ENCODE measurements at places on chromosomes 2 and 18.

DNA sequence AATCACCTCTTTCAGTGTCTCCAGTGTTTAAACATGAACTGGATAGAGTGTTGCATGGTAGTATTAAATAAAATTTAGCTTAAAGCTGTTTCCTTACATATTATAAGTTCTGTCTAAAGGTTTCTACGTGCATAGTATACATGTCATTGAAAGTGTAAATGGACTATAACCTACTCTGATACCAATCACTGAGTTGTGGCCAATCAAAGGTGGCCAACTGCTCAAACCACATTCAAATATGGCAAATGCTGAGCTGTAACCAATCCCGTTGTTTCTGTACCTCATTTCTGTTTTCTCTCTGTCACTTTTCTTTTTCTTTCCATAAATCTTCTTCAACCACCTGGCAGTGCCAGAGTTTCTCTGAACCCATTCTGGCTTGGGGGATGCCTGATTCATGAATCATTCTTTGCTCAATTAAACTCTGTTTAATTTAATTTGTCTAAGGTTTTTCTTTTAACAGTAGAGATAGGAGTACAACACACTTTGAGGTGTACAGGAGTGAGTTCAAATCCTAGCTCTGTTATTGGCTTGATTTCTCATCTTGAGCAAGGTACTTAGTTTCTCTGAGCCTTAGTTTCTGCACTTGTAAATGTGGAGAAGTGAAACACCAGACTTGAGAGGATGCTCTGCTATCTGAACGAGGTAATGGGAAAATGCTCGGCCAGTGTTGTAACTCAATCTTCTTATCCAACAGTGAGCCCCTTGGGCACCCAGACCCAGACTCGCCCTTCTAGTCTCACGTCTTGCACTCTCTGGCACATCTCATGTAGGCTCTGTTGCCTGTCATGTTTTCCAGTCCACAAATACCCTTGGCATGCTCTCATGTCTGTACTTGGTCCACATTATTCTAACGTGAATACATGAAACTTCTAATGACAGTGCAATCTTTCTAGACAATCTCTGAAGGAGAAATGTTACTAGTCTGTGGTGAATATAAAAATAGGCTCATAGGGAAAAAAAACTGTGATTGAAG, 228.0 kb downstream of the PIK3C3 start:
- no peak for DNase-seq

- DNase-seq = no peak
Observed at GRCh38 chr2:85706599-85707296, 12.6 kb downstream of the GNLY start.

- DNase-seq = no peak
Observed at GRCh38 chr2:115807276-115807675, 1364.8 kb downstream of the DPP10 start.

DNA sequence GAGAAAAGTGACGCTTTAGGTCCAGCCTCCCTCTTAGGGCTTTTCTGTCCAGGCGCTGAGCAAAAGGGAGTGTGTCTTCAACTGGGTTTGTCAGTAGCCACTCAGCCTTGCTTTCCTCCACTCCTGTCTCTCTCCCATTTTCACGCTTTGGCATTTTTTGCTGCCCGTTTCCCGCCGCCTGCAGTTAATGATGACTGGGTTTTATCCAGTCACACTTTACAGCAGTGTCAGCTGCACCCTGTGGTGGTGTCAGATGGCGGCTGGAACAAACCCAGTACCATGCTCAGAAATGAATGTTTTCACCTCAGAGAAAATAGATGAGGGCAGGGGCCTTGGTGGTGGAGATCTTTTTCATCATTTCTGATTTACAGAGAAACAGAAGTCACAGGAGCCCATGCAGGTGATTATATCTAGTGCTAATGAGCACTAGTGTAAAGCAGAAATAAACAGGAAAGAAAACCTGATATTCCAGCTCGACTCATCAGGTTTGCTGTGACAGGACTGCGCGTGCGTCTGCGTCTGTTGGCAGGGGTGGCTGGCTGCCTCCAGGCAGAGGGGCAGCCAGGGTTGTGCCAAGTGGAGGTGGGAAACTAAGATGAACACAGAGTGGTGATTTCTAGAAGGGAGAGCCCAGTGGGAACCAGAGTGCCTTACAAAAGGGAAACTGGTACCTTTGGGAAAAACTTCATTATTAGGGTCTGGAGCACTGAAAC, 139.9 kb downstream of the TANC1 start:
- DNase-seq = no peak

GRCh38 chr2:82811946-82812345, 1647.1 kb downstream of the SUCLG1 start:
- DNase-seq = no peak

GRCh38 chr2:37338933-37339332, 5.5 kb upstream of the QPCT start:
- DNase-seq = no peak

GRCh38 chr2:23757686-23758433, 169.1 kb downstream of the ATAD2B start:
- no peak for DNase-seq

- no peak for DNase-seq
Observed at GRCh38 chr2:217286833-217287232, 427.0 kb upstream of the TNP1 start.

DNA sequence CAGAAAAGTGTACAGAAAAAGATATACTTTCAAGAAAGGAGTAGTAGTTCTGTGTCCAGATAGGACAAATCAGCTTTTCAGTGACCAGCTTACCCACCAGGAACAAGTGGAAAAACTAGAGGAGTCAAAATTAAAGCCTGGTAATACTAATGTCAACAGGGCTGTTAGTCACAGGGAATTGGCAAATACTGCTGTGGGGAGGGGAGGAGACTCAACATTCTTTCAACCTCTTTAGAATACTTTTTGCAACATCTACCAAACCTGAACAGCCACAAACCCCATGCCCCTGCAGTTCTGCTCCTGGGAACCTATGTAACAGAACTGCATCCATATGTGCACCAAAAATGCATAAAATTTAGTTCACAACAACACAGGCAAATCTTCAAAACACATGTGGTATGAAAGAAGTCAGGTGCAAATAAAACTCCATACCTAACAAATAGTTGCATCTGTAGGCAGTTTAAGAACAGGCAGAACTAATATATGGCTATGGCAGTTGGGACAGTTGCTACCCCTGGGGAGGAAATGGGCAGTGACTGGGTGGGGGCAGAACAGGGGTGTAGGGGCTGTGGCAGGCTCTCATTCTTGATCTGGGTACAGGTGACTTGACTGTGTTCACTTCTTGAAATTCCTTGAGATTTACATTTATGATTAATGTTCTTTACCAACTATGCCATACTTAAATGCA, 9.7 kb downstream of the CMPK2 start:
- DNase-seq = no peak

GRCh38 chr2:17538022-17538843, 2.3 kb upstream of the VSNL1 start:
- no peak for DNase-seq

DNA sequence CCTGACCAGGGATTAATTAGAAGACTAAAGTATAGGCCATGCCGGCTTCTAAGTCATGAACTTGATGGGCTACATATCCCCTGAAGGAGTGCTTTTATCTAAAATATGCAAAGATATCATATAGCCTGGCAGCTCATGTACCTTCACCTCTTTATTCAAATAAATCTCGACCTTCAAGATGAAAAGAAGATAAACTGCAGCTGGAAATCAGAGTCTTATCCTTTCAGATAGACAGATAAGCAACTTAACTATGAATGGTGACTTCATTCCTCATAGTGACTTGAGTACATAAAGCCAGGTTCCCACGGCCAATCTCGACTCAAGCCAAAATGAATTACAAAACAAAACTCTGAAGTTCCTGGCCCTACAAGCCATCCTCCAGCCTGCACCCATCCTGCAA, 165.3 kb upstream of the KLHL29 start:
- no peak for DNase-seq

DNA sequence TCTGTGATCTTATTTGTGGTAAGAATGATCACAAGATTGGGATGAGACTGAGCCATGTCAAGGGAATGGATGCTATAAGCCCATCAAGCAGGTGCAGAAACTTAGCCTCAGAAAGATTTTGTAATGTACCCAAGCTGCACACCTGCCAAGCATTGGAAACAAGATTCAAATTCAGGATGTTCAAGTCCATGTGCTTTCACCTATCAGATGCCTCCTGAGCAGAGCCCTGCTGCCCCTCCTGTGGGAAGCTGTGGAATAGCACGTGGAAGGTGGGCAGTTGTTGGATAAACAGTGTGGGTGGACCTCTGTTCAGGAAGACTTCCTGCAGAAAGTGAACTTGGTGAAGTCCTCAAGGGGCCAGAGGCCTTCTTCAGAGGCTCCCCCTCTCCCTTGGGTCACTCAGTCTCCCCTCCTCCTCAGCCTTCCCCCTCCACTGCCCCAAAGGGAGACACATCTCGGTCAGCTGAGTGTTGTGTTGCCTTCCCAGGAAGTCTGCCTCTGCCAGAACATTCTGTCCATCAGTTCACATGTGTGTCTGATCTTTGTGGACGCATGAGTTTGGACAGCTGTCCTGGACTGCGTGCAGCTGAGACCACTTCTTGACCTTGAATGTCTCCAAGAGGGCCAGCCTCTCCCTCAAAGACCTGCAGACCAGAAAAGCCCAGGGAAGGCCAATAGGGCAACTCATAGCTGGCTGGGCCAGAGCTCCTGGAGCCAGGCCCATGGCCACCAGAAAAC, 186.1 kb downstream of the INHBB start:
- no peak for DNase-seq

Measured in T-helper 22 cell (primary cell).